B cell (primary cell): ENCODE measurements at places on chromosomes 7 and 10. TPM values are rescaled to one million over a fixed set of nuclear protein-coding genes. Genes with fewer than 3 reads are reported as not detected.

DNA sequence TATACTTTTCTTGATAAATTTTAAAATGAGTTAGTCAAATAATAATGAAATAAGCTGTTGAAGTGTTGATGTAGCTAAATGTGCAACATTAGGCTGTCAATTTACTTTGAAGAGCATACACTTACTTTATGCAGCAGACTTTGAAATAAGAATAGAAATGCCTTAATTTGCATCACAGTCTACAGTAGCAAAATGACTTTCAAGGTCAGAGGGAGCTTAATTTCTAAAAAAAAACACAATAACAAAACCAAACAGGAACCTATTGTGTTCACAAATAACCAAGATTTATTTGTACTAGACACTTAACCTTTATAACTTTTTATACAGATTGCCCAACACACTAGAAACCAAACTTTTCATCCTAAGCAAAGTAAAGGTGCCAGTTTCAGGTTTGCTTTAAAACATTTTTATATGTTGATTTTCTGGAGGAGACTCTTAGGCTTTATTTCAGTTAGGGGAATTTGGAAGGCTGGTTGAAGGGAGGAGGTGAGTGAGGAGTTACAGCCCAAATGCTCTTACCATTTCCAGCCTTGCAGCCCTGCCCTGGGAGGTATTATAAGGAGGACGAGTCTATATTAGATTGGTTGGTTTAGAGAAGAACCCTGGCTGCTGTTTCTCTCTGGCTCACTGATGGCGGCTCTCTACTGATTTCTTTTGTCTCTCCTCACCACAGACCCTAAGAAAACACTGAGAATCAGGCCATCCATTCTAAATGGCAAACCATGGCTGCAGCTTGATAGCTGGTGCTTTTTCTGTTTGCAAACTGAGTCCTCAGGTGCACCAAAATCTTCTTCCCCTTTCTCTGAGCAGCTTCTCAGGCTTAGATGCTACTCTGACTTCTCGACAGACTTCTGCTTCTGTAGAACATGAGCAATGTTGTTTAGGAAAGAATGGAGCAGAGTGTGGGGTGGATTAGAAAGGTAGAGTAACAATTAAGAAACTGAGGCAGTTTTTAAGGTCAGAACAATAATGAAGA is 55.2 kb upstream of the RPA3 start:
- H3K36me3 ChIP-seq = no peaks in the 10 kb centered on the region
- no peaks in the 10 kb centered on the region for H3K27me3 ChIP-seq
- peaks cover 33% of the 10 kb centered on the region for H3K4me1 ChIP-seq
- DNase-seq = peak; percentile 58
- H3K4me3 ChIP-seq = no peak overlapping the region

DNA sequence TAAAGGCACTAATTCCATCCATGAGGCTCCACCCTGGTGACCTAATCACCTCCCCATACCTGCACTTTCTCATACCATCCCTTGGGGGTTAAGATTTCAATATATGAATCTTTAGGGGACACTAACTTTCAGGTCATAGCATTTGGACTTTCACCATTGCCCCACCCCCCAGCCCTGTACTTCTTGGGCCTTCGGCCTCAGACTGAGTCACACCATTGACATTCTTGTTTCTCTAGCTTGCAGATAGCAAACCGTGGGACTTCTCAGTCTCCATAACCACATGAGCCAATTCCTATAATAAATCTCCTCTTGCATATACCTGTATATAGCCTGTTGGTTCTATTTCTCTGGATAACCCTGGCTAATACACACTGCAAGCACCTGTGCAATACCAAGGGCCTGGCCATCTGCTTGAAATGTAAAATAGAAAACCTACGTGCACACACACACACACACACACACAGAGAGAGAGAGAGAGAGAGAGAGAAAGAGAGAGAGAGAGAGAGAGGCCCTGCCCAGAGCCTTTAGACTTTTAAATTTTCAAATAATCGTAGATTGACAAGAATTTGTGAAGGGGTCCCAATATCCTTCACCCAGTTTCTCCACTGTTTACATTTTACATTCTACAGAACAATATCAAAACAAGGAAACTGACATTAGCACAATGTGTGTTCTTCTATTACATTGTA is 25.3 kb downstream of the ANXA8 start:
- H3K27me3 ChIP-seq = peaks cover 3% of the 10 kb centered on the region
- no peak overlapping the region for H3K27ac ChIP-seq
- H3K36me3 ChIP-seq = no peaks in the 10 kb centered on the region

The VPS37D gene
- 0.10 and 0.43 TPM in 2 replicates for polyA plus RNA-seq

- H3K27me3 ChIP-seq = no peaks in the 10 kb centered on the region
- no peak overlapping the region for H3K4me3 ChIP-seq
- no peak overlapping the region for H3K27ac ChIP-seq
- H3K4me1 ChIP-seq = no peaks in the 10 kb centered on the region
- no peak for DNase-seq
Measured at GRCh38 chr7:1990001-1990670, 242.6 kb downstream of the MAD1L1 start.

The TCTN3 gene
- 13.4 and 16.9 TPM in 2 replicates for polyA plus RNA-seq

- no peak for DNase-seq
- H3K4me1 ChIP-seq = no peaks in the 10 kb centered on the region
- no peaks in the 10 kb centered on the region for H3K36me3 ChIP-seq
- H3K4me3 ChIP-seq = no peak overlapping the region
Measured at GRCh38 chr7:40202851-40203250, 68.0 kb downstream of the SUGCT start.

The OR2A12 gene
- not detected in 2 replicates for polyA plus RNA-seq

GRCh38 chr10:557792-558328 is 131.6 kb downstream of the DIP2C start:
- no peaks in the 10 kb centered on the region for H3K36me3 ChIP-seq
- no peaks in the 10 kb centered on the region for H3K27me3 ChIP-seq
- H3K4me3 ChIP-seq = no peak overlapping the region
- H3K4me1 ChIP-seq = no peaks in the 10 kb centered on the region

DNA sequence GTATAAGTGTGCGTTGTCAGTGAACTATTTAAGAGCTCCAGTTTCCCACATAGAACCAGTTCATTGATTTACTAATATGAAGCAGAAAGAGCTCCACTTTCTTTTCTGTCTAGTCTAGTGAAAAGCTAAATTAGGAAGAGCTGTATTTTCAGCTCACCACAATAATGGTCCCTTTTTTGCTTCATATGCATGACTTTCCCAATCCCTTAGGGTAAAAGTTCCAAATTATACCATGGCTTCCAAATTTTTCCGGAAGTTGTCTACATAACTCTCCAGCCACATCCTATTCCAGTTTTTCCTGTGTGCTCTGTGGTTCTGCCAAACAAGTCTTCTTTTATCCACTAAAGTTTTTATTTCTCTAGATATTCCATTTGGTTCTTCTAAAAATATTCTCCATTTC is 685.2 kb downstream of the REEP3 start:
- H3K4me3 ChIP-seq = no peak overlapping the region
- H3K4me1 ChIP-seq = no peaks in the 10 kb centered on the region
- H3K27ac ChIP-seq = no peak overlapping the region
- DNase-seq = no peak
- H3K27me3 ChIP-seq = no peaks in the 10 kb centered on the region
- H3K36me3 ChIP-seq = no peaks in the 10 kb centered on the region

DNA sequence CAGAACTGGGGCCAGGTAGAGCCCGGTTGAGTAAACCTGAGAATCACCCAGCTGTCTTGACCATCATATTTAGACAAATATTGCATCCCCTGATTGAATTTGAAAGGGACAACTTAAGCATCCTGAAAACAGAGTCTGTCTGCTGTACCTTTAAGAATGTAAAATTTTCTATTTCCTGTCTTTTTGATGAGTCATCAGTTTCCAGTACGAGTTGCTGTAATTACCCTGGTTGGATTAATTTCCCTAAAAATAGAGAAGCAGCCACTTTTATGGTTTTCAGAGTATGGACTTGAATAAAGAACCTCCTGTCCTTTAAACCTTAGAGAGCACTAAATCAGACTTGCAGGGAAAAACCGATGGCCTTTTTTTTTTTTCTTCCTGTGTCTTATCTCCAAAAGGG is 164.6 kb upstream of the SH2B2 start:
- no peaks in the 10 kb centered on the region for H3K27me3 ChIP-seq
- H3K27ac ChIP-seq = no peak overlapping the region
- H3K4me3 ChIP-seq = no peak overlapping the region
- peaks cover 6% of the 10 kb centered on the region for H3K36me3 ChIP-seq
- peaks cover 8% of the 10 kb centered on the region for H3K4me1 ChIP-seq
- DNase-seq = no peak

- no peak for DNase-seq
- no peak overlapping the region for H3K27ac ChIP-seq
- H3K27me3 ChIP-seq = no peaks in the 10 kb centered on the region
- no peak overlapping the region for H3K4me3 ChIP-seq
Measured at GRCh38 chr10:34193931-34194626, 621.0 kb downstream of the PARD3 start.

DNA sequence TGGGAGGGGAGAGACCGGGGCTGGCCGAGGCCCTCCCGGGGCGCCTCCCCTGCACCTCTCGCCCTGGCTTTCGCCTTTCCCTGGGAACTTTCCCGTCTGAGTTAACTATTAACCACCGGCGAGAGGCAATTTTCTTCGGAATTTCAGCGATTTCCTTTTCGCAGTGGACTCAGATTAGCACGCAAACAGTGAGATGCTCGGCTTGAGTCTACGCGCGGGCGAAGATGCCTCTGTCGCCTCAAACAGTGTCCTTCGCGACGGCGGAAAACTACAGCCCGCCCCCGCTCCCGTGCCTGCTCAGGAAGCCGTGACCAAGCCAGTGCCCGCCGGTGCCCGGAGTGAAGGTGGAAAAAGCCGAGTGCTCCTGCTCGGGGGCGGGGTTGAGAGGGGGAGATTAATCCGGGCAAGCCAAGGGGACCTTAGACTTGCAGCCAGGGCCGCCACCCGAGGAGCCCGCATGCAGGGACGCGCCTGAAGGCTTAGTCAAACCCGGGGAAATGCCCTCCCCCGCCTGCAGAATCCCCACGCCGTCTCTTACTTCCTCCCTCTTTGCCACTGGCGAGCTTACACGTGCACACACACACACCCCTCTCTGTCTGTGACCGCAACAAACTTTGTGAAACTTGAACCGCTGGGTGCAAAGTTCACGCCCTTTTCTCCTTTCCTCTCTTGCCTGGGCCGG is 14.5 kb upstream of the PAX2 start:
- peak; percentile 66 for DNase-seq
- no peak overlapping the region for H3K27ac ChIP-seq
- peaks cover 69% of the 10 kb centered on the region for H3K27me3 ChIP-seq
- no peaks in the 10 kb centered on the region for H3K36me3 ChIP-seq
- H3K4me1 ChIP-seq = peaks cover 32% of the 10 kb centered on the region

The PON1 gene
- polyA plus RNA-seq = not detected in 2 replicates

DNA sequence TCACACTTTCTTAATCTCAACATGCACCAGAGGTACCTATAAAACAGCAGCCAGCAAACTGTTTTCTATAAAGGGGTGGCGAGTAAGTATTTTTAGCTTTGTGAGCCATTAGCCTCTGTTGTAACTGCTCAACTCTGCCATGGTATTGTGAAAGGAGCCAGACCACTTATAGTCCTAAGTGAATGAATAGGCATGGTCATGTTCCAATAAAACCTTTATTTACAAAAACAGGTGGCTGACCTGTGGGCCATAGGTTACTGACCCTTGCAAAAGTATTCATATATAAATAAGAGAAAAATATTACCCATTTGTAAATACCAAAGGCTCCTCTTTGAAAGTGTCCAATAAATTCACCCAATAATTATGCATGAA is 50.3 kb downstream of the ICA1 start:
- no peak overlapping the region for H3K4me3 ChIP-seq
- H3K27me3 ChIP-seq = no peaks in the 10 kb centered on the region
- no peaks in the 10 kb centered on the region for H3K4me1 ChIP-seq
- H3K36me3 ChIP-seq = no peaks in the 10 kb centered on the region
